Stimulated activated CD8-positive, alpha-beta memory T cell treated with anti-CD3 and anti-CD28 coated beads, Interleukin-12 subunit alpha, Interleukin-12 subunit beta, amount 100 ng/mL, for 4 hours (primary cell): ENCODE measurements at places on chromosomes 12 and 14.

- DNase-seq, result no peak
Measured at GRCh38 chr14:65164068-65164824, 61.9 kb upstream of the MAX start.

GRCh38 chr14:104427131-104427851 lies 152.3 kb upstream of the C14orf180 start:
- no peak for DNase-seq

DNA sequence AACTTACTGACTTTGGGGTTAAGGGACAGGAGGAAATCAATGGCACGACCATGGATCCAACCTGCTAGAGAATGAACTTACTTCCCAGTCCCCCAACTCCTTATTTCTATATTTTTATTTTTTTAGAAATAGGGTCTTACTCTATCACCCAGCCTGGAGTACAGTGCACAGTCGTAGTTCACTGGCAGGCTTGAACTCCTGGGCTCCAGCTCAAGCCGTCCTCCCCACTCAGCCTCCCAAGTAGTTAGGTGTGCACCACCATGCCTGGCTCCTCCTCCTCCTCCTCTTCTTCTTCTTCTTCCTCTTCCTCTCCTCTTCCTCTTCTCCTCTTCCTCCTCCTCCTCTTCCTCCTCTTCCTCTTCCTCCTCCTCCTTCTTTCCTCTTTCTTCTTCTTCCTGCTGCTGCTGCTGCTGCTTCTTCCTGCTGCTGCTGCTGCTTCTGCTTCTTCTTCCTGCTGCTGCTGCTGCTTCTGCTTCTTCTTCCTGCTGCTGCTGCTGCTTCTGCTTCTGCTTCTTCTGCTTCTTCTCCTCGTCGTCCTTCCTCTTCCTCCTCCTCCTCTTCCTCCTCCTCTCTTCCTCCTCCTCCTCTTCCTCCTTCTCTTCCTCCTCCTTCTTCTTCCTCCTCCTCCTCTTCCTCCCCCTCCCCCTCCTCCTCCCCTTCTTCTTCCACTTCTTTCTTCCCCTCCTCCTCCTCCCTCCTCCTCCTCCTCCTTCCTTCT lies 390.1 kb upstream of the RGS6 start:
- no peak for DNase-seq

DNA sequence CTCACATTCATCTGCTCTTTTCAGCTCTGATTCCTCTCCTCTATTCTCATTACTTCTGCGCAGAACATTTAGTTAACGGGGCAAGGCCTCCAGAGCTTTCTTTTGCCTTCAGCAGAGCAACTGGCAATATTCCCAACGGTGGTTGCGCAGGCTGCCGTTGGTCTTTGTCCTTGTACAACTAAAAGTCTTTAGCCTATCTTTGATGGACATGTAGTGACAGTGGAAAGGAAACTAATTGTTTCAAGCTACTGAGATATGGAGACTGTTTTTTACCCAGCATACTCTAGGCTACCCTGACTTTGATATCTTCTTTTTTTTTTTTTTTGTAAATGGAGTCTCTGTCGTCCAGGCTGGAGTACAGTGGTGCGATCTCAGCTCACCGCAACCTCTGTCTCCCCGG lies 12.6 kb downstream of the R3HDM2 start:
- no peak for DNase-seq

GRCh38 chr12:107019546-107019945 lies 32.6 kb upstream of the MTERF2 start:
- no peak for DNase-seq
